ENCODE measurements at places on chromosomes 6 and 20. TPM values are rescaled to one million over a fixed set of nuclear protein-coding genes. Genes with fewer than 3 reads are reported as not detected.
A peak's percentile ranks its signal among the peaks of the same experiment; 100 is the strongest.

TSHZ2 gene
- total RNA-seq, result 28.9 TPM

GRCh38 chr20:32326504-32326845, 31.7 kb upstream of the ASXL1 start:
- DNase-seq, result no peak

GRCh38 chr20:35284992-35285805, 627 bp upstream of the EIF6 start:
- no peak for DNase-seq

PTK6 gene
- 0.78 TPM for total RNA-seq

SIRPD gene
- not detected for total RNA-seq

GRCh38 chr6:62492192-62492822, 206.3 kb upstream of the KHDRBS2 start:
- no peak for DNase-seq

GRCh38 chr20:46774943-46775560, 65.6 kb downstream of the SLC2A10 start:
- DNase-seq, result no peak

DNA sequence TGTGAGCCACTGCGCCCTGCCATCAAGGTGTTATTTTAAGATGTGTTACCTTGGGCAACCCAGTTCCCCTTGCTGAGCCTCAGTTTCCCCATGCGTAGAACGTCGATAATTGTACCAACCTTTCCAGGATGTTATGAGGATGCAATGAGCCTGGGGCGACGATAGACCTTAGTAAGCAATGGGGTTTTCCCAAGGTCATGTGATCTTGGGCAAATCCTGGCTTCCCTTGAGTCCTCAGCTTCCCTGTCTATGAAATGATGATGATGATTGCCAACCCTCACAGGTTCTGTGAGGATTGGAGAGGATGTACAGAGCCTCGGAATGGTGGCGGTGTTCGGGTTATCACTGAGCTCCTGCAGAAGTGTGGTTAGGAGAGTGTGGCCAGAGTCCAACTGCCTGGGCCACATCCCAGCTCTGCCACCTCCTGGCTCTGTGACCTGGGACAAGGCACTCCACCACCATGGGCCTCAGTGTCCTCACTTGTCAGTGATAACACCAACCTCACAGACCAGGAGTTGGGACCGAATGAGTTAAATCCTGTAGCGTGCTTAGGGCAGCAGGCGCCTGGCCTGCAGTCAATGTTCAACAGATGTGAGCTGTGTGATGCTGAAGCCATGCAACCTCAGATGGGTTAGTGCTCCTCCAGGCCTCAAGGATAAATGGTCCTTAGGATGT, 23.4 kb downstream of the SIRPA start:
- no peak for DNase-seq

- no peak for DNase-seq
Measured at GRCh38 chr6:14060971-14061370, 56.6 kb upstream of the CD83 start.

DNA sequence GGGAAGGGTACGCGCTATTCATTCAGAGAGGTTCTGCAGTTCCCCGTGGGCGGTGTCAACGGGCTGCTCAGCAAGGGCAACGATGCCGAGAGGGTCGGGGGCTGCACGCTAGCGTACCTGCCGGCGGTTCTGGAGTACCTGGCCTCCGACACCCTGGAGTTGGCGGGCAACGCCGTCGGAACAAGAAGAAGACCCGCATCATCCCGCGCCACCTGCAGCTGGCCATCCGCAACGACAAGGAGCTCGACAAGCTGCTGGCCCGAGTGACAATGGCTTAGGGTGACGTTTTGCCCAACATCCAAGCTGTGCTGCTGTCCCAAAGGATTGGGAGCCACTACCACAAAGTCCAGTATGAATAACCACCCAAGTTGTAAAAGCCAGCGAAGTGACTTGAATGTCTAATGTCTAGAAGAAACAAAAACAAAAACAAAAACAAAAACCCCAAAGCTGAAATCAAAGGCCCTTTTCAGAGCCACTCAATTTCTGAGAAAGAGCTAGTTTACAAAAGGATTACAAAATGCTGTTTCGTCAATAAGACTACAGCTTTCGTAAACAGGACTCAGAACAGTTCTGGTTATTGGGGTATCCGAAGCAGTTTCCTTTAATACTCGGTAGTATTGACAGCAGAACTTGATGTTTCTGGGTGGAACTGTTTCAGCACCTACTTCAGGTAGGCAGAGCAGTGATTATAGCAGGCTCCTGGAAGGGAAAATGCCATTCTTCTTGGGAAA, 21.9 kb upstream of the SLC17A4 start:
- DNase-seq, result no peak

C4B gene
- 5.5 TPM for total RNA-seq

GRCh38 chr6:146312608-146313007, 231.0 kb upstream of the RAB32 start:
- DNase-seq, result no peak

- no peak for DNase-seq
Measured at GRCh38 chr20:8474027-8474668, 342.1 kb downstream of the PLCB1 start.

- no peak for DNase-seq
Measured at GRCh38 chr6:562052-562676, 94.7 kb downstream of the HUS1B start.

GRCh38 chr6:169520104-169520503, 181.7 kb downstream of the WDR27 start:
- DNase-seq, result no peak

DNA sequence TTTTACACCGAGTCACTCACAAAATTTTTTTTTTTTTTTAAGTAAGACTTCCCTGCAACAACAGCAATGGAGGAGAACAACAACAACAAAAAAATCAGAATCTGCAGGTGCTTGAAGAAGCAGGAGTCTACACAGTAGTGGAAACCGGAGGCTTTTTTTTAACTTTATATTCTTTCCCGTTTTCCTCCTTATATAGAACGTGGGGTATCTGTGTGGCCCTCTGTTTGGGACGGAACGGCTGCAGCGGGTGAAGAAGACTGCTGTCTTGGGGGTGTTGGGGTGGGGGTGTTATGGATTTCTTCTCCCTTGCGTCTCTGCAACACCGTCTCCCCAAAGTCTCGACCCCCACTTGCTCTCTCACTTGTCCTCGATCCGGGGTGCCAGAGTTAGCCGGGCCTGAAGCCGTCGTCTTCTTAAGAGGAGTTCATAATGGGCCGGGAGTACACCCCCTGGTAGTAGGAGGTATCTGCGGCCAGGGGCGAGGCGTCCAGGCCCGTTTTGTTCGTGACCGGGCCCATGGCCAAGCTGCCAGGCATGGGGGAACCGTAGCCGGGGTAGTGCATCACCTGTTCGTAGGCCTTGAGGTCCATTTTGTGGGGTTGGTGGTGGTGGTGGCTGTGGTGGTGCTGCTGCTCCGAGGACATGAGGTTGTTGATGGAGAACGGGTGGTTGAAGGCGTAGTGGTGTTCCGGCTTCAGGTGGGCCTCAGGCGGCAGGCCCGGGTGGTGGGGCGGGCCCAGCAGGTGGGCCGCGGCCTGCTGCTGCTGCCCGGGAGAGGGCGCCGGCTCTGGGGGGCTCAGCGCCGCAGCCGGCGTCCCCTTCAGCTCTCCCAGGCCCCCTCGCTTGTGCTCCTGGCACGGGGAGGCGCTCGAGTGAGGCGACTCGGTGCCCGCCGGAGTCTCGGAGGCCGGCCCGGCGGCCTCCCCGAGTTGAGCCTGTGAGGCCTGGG, 2.7 kb downstream of the FOXA2 start:
- no peak for DNase-seq

GRCh38 chr6:44359973-44360372, 17.5 kb downstream of the SPATS1 start:
- DNase-seq, result no peak

DNA sequence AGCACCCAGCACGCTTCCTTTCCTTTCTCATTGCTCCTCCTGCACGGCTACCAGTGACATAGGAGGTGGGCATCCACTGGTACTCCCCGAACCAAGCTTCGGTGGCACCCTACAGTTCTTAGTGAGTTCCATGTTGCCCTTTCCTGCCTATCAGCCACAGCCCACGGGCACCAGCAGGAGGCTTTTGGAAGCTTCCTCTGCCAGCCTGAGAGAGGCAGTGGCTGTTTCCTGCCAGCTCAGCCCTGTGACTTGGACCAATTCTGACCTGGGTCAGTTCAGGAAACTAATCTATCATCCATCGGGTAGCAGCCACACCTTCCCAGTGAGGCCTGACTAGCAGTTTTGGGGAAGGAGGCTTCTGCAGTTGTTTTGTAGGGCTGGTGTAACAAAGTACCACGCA, 176.4 kb upstream of the UST start:
- DNase-seq, result no peak

TTI1 gene
- 31.8 TPM for total RNA-seq

DNA sequence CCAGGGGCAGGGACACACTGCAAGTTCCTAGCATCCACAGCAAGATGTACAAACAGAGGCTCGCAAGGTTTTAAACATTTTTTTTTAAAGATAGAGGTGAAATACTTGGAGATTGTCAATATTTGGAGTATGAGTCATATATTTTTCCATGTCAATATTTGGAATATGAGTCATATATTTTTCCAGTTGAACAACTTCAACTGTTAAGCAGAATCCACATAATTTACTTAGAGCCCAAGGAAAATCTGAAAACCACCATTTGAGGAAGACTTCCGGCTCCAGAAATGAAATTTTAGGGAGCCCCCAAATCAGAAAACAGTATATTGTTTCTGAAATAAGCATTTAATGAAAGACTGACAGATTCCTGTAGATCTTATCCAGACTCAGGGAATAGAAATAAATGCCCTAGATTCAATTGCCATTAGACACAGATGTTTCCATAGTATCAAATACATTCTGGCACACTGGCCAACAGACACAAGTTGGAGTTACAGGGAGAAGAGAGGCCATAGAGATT, 51.6 kb upstream of the FAM184A start:
- DNase-seq, result no peak

DNA sequence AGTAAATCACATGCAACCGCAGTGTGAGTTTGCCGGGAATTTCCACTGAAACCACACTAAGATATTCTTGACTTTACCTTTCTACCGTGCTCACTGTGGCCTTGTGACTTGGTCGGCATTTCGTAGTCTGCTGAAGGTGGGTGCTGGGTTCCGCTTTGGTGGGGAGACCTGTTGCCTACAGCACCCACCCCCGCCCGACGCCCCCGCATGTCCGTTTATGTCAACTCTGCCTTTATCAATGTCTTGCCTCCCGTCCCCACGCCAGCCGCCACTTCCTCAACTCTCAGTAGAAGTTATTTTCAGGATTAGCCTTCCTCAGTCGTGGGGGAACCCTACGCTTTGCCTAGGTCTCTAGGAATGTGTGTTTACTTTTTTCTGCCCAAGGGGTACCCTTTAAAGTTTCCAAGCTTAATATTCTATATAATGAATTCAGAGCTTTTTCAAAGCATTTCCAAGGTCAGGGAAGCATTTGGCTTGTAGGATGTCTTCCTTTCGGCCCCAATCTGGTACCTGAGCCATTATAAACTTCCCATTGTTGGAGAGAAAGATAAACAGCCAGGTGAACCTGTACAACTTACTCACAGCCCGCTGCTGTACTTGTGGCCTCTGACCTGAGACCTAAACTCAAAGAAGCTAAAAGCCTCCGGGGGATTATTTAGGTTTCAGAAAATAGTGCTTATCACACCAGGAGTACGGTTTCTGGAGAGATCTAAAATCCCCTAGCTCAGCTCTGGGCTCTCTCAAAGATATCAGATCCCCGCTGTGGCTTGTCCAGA, 54.2 kb downstream of the TBC1D7 start:
- peak; percentile 78 for DNase-seq

DNA sequence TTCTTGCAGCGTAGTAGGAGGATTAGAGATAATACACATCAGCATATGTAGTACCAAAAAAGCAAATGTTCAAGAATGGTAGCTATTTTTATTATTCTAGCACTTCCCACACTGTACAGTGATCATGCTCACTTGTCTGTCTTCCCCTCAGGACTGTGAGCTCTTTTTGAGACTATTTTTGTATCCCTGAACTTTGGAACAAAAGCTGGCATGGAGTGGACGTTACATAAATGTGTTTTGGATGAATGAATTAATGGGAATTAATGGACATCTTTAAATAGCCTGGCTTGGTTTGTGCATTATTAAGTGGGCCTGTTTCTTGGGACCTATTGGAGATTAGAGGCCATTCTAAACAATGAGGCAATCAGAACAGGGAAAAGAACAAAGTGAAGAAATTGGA, 243.7 kb downstream of the CD83 start:
- DNase-seq, result no peak

DNA sequence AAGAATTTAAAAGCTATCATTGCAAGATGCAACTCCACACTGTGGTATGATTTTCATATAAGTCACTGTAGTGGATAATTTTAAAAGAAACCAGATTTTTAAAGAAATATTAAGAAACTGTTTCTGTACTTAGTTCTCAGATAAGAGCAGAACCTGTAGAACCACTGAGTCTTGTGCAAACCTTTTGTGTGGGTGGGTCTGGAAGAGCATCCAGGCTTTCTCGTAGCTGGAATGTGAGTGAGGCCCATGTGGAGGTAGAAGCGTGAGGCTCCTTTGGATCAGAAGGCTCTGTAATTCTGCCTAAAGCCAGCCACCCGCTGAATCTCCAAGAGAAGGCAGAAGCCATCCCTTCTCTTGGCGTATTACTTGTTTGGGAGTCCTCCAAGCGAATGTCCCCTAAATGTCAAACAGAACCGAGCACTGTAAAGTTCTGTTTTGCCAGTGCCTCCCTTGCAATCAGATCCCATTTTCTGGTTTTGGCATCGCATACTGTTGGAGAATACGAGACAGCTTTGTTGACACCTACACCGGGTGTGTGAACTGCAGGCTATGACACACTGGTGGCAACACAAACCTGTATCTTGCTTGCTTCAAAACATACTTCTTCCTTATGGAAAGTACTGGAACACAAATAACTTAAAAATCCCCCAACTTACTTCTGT, 188.7 kb downstream of the FOXC1 start:
- no peak for DNase-seq

DNA sequence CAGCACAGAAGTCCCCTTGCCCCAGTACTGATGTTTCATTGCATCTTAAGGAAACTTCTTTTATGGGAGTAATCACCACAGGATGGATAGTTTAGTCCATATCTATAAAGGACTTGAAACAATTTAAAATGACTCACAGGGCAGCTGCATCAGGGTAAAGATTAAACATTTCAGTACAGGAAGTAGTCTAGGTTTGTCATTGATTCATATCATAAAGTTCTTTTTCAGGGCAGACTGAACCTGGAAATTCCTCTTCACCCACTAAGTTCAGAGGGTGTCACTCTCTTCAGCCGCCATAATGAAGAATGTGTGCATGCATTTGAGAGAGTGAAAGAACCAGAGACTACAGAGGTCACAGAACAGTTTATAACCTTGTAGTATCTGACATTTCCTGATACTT, 296.3 kb upstream of the JAG1 start:
- DNase-seq, result no peak

FAM50B gene
- total RNA-seq, result 18.8 TPM

- DNase-seq, result no peak
Measured at GRCh38 chr6:53929041-53929820, 134.4 kb downstream of the LRRC1 start.
